ENCODE measurements at places on chromosomes 1 and 21.

DNA sequence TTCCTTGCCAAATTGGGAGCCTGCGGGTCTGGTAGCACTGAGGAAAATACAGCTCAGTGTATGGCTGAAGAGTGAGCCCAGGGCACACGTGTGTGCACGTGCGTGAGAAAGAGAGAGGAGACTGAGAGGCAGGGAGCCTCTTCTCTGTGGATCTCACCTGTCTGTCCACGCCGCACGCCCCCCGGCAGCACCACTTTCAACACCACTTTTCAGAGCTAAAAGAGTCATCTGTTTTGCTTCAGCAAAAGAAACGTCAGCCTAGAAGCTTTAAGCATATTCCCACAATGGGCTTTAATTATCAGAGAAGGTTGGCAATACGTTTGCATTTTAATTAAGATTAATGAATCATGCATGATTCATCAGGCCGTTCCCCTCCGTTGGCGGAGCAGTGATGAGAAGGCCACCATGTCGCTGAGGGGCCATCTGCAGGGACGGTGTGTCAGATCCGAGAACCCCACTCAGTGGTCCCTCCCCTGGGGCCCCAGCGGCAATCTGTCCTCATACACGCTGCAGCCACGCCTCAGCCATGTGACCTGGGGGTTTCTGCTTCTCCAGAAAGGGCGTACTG, 56.8 kb downstream of the SIK1 start:
- DNase-seq = no peak

GRCh38 chr1:89149229-89149628, 23.3 kb upstream of the GBP2 start:
- DNase-seq = no peak

GRCh38 chr1:152000964-152001630, 7.4 kb upstream of the S100A10 start:
- no peak for DNase-seq

- DNase-seq = no peak
Observed at GRCh38 chr1:164926107-164926506, 367.1 kb downstream of the PBX1 start.

DNA sequence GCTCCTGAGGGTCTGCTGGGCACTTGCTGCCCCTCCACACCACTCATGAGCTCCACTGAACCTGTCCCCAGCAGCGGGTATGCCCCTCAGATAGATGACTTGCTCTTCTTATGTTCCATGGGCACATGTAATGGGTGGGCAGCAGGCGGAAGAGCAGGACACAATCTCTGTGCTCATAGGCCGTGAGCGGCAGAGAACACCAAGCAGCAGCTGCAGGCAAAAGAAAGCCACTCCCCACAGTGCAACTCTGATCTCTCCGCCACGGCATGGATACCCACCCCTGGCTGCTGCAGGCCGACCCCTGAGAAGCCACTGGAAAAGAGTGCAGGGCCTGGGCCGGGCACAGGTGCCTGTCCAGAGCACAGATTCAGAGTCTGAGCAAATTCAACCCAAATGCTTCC, 135.2 kb upstream of the RUNX3 start:
- DNase-seq = no peak

DNA sequence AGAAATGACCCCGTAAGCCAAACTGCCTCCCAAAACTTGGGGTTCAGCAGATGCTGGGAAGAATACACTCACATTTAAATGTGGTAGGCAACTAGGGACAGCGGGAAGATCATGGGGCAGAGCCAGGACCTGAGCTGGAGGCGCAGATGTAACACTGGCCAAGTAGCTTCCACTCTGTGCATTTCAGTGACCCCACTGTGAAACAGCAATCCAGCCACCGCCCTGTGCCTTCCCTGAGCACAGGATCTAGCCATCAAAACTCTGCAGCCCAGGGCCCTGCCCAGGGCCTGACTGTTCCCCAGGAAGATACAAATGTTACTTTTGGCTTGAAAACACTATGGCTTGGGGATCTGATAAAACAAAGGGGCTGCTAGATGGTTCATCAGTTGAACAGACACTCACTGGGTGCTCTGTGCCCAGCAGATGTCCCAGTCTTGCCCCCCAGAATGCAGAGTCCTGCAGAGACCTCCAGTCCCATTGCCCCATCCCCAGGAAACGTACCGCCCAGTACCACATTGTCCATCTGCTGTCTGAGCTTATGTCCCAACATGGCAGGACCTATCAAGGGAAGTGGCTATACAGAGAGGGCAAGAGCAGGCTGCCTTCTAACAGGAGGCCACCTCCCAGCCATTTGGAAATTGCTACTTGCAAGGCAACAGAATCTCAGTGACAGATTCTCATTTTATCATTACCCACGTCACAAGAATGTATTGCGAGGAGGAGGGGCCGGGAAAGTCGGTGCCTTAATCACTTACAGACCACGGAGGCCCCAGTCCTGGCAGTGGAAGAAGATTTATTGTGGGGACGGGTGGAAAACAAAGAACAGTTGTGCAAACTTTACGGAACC, 124.0 kb downstream of the DMRTB1 start:
- no peak for DNase-seq

DNA sequence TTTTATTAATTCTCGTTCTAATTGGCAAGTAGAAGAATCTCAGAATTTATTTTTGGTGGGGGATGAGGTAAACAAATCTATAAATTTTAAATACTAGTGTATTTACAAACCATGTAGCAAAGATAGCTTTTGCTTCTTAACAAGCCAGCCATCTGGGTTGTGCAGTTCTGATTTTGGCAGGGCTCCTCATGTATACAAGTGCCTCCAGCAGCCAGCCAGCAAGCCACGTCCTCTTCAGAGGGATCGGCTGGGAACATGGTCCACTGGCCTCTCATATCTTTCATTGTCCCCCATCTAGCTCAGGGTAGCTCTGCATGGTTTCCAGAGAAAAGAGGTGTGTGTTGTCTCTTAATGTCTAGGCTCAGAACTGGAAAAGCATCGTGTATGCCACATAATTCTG, 659.1 kb downstream of the MRPL39 start:
- no peak for DNase-seq

DNA sequence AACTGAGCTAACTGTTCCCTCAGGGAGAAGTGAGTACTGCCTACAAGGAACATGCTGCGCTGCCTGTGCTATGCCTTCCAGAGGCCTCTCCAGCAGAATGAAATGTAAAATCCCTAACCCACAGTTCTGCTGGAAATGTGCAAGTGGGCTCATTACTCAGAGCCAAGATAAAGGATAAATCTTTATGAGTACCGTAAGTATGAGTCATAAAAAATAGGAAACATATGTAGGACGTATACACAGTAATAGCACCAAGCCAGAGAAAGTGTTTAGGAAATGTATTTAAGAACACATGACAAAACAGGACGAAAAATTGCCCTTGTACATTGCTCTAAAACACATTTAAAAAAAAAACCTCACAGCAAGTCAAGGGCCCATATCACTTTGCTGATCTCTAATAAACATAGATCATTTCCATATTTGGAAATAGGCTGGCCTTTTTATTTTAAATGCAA, 104.6 kb downstream of the TGFBR3 start:
- DNase-seq = no peak

DNA sequence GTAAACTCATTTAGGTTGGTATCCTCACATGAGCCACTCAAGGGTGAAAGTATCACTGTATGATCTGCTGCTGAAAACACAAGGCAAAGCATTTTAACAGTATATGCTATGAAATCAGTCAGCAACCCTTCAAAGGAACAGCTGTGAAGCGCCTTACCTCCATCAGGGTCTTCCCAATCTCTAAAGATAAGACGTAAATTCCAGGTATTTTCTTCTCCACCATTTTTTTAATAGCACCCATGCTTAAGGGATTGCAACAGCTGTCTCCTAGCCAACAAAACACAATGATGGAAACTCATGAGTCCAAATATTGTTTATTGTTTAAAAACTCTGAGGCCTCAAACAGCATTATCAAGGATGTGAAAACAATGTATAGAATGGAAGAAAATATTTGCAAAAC, 4.8 kb downstream of the PPT1 start:
- no peak for DNase-seq

GRCh38 chr1:111621050-111621449, 1.5 kb downstream of the RAP1A start:
- DNase-seq = no peak

DNA sequence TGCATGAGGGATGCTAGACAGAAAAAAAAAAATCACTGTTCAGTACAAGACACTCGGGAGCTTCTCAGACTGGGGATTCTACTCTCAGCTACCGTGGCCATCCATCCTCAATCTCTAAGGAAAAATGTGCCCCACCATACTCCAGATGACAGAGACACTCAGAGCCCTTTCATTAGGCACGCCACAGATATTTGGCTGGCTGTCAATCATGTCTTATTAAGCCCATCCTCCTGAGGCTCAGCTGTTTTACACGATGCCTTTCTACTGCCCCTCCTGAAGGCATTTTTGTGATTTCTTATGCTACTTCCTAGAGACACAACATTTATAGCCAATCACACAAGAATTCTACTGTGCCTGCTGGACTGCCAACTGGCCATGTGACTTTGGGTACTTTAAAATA, 92.9 kb downstream of the KIF14 start:
- no peak for DNase-seq

- DNase-seq = peak; percentile 58
Observed at GRCh38 chr1:42420911-42421585, 34.8 kb downstream of the ZMYND12 start.

GRCh38 chr1:6083801-6084446, 38.2 kb downstream of the KCNAB2 start:
- DNase-seq = no peak

DNA sequence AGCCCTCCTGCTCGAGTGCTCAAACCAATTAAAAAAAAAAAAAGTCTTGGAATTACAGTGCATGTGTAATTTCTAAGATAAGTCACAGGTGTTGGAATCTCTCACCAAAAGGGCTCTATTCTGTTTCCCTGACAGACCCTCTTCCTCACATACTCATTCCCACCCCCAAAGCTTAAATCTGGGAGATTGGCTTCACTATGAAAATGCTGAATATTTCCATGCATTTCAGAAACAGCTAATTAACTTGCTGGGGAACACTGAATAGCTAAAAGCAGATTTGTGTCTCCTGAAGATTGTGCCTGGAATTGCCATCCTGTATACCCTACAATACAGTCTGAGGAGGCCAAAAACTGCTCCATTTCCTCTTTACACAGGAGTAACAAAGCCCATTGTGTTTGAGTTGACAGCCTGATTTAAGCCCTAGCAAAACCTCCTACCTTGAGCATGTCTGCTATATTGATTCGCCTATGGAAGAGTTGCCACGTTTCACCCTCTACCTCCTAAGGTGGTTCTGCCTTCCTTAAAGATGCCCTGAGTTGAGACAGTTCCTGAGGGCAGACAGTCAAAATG, 1.4 kb upstream of the PIK3R3 start:
- DNase-seq = no peak

- DNase-seq = peak; percentile 65
Observed at GRCh38 chr1:24964811-24965570, 34.9 kb upstream of the RUNX3 start.

GRCh38 chr1:154972517-154973343, 1.8 kb upstream of the CKS1B start:
- DNase-seq = peak; percentile 71

DNA sequence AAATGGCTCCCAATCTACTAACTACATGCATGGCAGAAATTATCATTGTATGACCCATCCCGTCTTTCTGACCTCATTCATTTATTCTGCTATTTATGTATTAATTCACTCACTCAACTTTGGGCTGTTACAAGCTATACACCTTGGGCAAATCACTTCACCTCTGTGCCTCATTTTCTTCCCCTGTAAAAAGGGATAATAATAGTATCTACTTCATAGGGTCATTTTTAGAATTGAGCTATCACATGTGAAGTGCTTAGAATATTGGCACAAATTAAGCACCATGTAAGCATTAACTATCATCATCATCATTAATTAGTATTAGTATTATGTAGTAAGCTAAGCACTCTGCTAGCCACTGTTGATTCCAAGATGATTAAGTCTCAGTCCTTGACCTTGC, 52.1 kb downstream of the NMNAT2 start:
- no peak for DNase-seq
